ENCODE measurements at places on chromosomes 6 and 20.

- no peak for DNase-seq
Observed at GRCh38 chr6:158374020-158374419, 61.8 kb downstream of the TULP4 start.

- no peak for DNase-seq
Observed at GRCh38 chr6:37467718-37468117, 32.0 kb downstream of the CCDC167 start.

DNA sequence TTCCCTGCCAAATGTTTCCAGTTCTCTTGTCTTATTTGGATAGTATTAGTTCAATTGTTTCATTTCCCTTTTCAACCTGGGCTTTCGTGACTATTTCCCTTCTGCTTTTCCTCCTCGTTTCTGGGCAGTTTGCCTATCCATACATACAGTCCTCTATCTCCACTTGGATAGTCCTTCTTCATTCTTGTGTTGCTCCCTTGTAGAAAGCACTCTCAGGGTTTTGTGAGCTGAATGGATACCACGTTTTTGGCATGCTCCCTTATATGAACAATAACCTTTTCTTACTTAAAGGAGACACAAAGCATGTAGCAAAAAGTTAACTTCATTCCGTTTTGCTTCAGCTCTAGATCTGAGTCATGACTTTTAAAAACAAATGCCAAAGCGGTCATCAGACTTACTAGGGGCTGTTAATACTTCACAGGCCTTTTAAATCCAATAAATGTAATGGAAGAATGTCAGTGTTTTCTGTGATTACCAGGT, 16.6 kb downstream of the CRYBG1 start:
- no peak for DNase-seq

- no peak for DNase-seq
Observed at GRCh38 chr6:39214846-39215639, 14.2 kb downstream of the KCNK5 start.

- no peak for DNase-seq
Observed at GRCh38 chr6:37783025-37783855, 36.3 kb upstream of the ZFAND3 start.

- peak; percentile 93 for DNase-seq
Observed at GRCh38 chr20:43456809-43457639, 672 bp upstream of the SRSF6 start.

DNA sequence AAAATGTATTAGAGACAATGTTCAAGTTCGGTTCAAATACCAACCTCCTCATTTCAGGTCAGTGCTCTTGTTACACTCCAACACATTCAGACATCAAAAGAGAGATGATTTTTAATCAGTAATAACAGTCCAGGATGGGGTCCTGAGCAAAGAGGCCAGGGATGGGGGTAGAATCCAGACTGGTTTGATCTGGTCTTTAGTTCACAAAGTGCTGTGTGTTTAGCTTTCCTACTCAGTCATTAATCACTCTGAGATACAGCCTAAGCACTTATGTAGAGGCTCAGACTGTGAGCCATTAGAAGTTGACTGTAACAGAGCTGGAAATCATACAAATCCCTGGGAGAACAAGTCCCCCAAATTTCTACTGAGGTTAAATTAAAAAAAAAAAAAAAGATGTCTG, 241.6 kb downstream of the PTPRK start:
- DNase-seq = no peak

- DNase-seq = no peak
Observed at GRCh38 chr6:121760745-121761144, 325.3 kb downstream of the GJA1 start.

DNA sequence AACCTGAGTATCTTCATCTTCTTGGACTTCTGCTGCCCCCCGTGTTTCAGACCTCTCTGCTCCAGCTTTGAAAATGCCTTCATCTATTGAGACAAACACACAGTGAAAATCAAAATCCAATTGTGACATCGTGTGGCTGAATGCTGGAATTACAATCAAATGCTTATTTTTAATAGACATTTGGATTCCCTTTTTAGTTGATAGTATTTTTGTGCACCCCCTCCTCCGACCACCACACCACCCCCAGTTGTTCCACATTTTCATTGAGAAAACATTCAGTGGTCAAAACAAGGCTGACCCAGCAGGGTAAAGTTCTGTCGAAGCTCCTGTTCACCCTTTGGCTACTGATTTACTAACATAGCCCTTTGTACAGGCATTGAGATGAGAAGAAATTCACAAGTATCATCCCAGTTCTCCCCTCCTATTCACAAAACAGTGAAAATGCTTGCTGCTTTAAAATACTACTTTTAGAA, 79.0 kb downstream of the NRSN1 start:
- DNase-seq = peak; percentile 58

DNA sequence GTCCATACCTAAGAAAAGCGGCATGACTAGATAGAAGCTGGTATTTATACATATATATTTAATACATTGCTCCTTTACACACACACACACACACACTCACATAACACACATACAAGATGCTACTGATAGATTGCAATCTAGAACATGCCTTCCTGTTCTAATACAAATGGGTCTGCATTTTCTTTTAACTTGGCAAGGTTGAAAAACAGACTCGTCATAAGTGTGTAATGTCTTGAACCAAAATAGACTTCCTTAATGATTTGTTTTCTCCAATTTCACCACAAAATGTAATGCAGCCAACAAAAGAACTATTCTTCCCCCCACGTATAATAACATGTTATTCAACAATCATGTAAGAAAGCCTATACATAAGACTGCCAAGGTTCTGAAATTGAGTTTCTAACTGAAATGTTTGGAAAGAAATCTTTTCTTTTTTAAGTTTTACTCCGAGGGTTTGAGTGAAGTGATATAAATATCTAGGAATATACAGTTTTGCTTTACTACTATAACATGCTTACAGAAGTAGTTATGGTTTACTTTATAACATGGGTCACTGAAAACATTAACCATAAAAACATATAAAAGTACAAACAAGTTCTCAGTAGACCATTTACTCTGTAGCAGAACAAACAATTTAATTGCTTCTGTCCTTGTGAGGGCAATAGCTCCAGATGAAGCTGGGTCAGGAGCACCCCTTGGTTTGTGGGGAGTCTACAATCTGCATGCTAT, 207.5 kb downstream of the FOXC1 start:
- DNase-seq = no peak

DNA sequence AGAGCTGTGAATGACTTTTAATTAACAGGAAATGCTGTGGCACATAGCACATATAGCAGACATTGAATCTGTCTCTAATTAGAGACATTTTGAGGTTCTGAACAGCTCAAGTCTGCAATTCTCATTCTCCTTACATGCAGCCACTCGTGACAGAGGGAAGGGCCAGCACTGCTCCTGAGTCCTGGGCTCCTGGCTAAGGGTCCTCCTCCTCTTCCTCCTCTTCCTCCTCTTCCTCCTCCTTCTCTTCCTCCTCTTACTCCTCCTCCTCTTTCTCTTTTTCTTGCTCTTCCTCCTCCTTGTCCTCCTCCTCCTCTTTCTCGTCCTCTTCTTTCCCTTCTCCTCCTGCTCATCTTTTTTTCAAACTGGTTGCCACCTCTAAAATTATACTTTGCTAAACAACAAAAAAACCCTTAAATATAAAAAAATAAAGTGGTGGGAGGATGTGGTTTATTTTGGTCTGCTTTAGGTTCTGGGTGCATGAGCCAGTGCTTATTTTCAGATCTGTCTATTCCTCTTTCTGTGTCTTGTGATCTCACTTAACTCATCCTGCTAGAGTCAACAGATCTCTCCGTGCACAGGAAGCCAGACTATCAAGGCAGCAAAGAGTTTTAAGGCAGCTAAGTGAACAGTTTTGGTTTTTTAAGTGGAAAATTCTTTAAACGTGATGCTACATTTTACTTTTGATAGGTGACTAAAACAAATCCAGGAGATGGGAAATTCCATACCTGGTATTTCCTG, 159.3 kb downstream of the CD83 start:
- no peak for DNase-seq

DNA sequence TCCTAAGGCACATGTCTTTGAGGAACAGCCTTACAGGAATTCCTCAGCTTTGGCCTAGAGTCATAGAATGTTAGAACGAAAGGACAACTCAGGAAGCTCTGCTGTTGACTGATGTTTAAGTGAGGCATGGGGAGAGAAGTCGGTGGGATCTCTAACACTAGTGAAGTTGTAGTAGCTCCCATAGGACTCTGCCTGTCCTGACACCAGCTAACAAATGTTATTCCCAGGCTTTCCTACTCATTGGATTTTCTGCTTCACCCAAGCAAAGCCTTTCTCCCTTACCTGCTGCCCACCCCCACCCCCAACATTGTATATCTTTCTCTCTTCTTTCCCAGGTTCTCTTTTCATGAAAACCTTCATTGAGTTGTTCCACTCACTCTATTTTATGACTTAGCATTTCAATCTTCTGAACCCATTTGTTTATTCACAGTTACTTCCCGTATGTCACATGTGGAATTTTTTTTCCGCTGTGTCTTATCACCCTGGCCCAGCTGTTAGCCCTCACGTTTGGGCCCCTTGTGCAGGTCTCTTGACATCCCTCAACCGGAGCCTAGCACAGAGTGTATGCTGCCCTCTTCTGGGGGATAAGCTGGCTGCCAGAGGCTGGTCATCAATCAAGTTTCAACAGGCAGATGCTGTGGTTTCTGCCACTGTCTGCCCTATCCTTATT, 39.2 kb upstream of the RNF8 start:
- DNase-seq = peak; percentile 85

GRCh38 chr6:36269834-36270705, at the start of gene PNPLA1:
TSS of gene PNPLA1 (plus strand) at chr6:36270060. CDS start at chr6:36270460, 400 bp downstream.
- DNase-seq = no peak

- DNase-seq = no peak
Observed at GRCh38 chr20:62487-62886, 25.0 kb upstream of the DEFB125 start.

GRCh38 chr20:21027569-21027968, 78.6 kb downstream of the LINC00237 start:
- peak; percentile 15 for DNase-seq

DNA sequence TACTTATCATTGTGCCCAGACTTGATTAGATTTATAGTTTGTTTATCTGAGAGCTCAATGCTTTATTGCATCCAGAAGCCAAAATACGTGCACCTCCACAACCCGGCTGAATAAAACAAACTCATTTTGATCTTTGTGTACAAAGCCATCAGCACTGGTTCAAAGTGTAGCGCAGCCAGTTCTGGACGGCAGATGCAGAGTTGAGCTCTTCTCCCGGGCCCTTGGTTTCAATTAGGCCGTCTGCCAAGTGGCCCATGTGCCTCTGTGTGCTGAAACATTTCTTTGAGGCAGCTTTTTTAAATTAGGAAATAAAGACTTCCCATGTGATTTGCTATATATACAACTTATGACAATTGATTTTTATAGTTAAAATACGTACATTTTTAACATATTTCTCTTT, 96.2 kb upstream of the RSPO3 start:
- DNase-seq = no peak

DNA sequence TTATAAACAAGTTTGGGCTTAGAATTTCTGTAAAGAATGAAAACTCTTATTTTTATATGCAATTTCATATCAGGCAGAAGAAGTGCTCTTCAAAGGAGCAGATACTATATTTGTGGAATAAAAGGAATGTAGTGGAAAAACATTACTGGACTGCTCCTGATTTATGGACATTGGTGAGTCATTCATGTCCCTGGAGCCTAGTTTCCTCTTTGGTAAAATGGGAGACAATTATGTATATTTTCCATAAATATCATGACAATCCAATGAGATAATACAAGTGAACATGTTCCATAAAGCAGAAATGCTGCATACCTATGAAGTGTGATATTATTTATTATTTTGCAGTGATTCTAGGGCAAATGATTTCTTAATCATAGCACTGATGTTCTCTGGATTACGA, 445.8 kb upstream of the CITED2 start:
- DNase-seq = no peak

GRCh38 chr20:38021087-38021772, 12.0 kb downstream of the TTI1 start:
- DNase-seq = no peak

DNA sequence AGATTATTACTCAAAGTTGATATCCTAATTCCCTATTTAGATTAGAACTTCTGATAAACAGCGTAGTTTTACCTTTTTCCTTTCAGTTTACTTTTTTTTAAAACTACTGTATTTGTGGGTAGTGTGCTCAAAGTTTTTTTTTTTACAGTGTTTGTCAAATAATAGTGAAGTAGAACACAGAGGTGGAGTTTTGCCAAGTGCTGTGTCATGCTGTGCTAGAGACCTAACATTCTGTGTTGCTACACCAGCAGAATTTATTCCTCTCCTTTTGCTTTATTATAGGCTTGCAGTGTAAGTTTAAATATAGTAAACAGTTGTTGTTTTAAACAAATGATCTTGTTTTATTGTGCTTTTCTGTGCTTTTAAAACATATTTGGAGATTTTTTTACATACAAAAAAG, 125.4 kb downstream of the HIVEP1 start:
- DNase-seq = no peak

GRCh38 chr6:124373386-124373785, 569.7 kb downstream of the NKAIN2 start:
- no peak for DNase-seq

GRCh38 chr20:49866051-49866450, 49.3 kb downstream of the SPATA2 start:
- DNase-seq = no peak

- no peak for DNase-seq
Observed at GRCh38 chr6:44608175-44608574, 220.7 kb downstream of the CDC5L start.

DNA sequence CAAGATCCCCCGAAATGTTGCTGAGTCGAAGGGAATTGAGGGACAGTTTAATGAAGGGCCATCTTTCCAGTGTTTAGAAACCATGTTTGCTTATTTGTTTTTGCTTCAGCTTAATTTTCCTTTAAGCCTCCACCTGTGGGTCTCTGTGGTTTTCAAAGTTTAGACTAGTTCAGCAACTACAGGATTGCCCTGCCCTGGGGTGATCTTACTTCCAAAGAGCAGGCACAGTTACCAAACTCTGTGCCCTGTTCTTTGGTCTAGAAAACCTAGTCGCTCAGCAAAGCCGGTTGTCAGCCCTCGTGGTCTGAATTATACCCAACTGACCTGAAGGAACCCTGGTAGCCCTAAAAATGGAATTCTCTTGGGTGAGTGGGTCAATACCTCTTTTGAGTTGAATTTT, 219.2 kb upstream of the GMDS start:
- no peak for DNase-seq

- DNase-seq = no peak
Observed at GRCh38 chr20:59071216-59071615, 28.6 kb upstream of the PRELID3B start.

- no peak for DNase-seq
Observed at GRCh38 chr6:128572294-128572693, 51.9 kb upstream of the PTPRK start.

GRCh38 chr6:85107701-85108100, 342.2 kb upstream of the NT5E start:
- no peak for DNase-seq

GRCh38 chr6:80991316-80991715, 761.2 kb downstream of the TENT5A start:
- DNase-seq = no peak

- DNase-seq = peak; percentile 11
Observed at GRCh38 chr6:107819964-107820337, 4.2 kb downstream of the SCML4 start.
